Chondrocyte (in vitro differentiated cells): ENCODE measurements at places on chromosomes 1 and 21. TPM values are rescaled to one million over a fixed set of nuclear protein-coding genes. Genes with fewer than 3 reads are reported as not detected.

Gene COL6A2
- total RNA-seq: 1,314 to 1,671 TPM (median 1,646 TPM) in 3 replicates

GRCh38 chr1:103525114-103525606 is 339 bp upstream of the RNPC3 start:
- H3K36me3 ChIP-seq: peaks cover 9% of the 10 kb centered on the region
- no peak for DNase-seq
- no peaks in the 10 kb centered on the region for H3K27me3 ChIP-seq
- H3K27ac ChIP-seq: peak overlapping the region; percentile 85
- peaks cover 38% of the 10 kb centered on the region for H3K4me1 ChIP-seq

GRCh38 chr1:29758781-29759499 is 522.6 kb downstream of the PTPRU start:
- DNase-seq: no peak
- peaks cover 38% of the 10 kb centered on the region for H3K27me3 ChIP-seq
- no peaks in the 10 kb centered on the region for H3K4me1 ChIP-seq
- no peak overlapping the region for H3K4me3 ChIP-seq
- H3K27ac ChIP-seq: no peak overlapping the region
- no peaks in the 10 kb centered on the region for H3K36me3 ChIP-seq

- no peaks in the 10 kb centered on the region for H3K36me3 ChIP-seq
- H3K4me1 ChIP-seq: peaks cover 6% of the 10 kb centered on the region
- H3K4me3 ChIP-seq: no peak overlapping the region
- no peaks in the 10 kb centered on the region for H3K27me3 ChIP-seq
Measured at GRCh38 chr1:92038695-92039346, 9.0 kb downstream of the EPHX4 start.

GRCh38 chr1:213183036-213183672 is 132.1 kb downstream of the RPS6KC1 start:
- DNase-seq: no peak
- peaks cover 23% of the 10 kb centered on the region for H3K36me3 ChIP-seq
- no peaks in the 10 kb centered on the region for H3K27me3 ChIP-seq
- H3K4me3 ChIP-seq: no peak overlapping the region
- H3K27ac ChIP-seq: no peak overlapping the region

Gene GREM2
- 0.05 to 0.53 TPM (median 0.13 TPM) in 3 replicates for total RNA-seq

DNA sequence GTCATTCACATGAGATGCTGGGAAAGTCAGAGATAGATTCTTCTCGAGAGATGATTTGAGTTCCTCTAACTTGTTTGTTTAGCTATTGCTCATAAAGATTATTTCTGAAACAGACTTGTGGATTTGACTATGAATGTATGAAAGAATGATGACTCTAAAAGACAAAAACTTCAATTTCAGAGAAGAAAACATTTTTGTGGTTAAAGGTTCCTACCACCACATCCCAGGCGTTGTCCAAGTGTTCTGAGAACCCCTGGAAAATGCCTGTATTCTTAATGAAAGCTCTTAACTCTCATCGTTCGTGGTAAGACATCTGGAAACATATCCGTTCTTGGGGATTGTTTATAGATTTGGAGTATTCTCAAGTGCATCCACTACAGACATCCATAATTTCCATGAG is 228.7 kb downstream of the BARHL2 start:
- no peak overlapping the region for H3K4me3 ChIP-seq
- H3K27ac ChIP-seq: no peak overlapping the region
- peaks cover 4% of the 10 kb centered on the region for H3K27me3 ChIP-seq

- H3K27me3 ChIP-seq: no peaks in the 10 kb centered on the region
- no peak for DNase-seq
- H3K4me1 ChIP-seq: peaks cover 10% of the 10 kb centered on the region
- no peak overlapping the region for H3K27ac ChIP-seq
Measured at GRCh38 chr1:202073206-202073605, 49.5 kb upstream of the GPR37L1 start.
